HL-60 (cell line): ENCODE measurements at places on chromosomes 1 and 21.

GRCh38 chr1:76269155-76269554 is 194.6 kb downstream of the ST6GALNAC3 start:
- no peak for DNase-seq

DNA sequence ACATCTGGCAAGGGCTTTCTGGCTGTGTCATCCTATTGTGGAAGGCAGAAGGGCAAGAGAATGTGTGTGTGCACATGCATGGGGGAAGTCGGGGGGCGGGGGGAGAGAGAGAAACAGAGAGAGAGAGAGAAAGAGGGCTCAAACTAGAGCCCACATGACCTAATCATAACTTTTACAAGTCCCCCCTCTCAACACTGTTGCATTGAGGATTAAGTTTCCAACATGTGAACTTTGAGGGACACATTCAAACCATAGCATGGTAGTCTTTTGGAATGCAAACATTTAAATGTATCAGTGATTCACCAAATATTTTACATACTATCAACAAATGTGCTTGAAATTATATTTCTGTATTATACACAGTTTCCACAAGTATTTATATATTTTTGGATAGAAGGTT is 655.4 kb upstream of the B3GALT2 start:
- DNase-seq = no peak

DNA sequence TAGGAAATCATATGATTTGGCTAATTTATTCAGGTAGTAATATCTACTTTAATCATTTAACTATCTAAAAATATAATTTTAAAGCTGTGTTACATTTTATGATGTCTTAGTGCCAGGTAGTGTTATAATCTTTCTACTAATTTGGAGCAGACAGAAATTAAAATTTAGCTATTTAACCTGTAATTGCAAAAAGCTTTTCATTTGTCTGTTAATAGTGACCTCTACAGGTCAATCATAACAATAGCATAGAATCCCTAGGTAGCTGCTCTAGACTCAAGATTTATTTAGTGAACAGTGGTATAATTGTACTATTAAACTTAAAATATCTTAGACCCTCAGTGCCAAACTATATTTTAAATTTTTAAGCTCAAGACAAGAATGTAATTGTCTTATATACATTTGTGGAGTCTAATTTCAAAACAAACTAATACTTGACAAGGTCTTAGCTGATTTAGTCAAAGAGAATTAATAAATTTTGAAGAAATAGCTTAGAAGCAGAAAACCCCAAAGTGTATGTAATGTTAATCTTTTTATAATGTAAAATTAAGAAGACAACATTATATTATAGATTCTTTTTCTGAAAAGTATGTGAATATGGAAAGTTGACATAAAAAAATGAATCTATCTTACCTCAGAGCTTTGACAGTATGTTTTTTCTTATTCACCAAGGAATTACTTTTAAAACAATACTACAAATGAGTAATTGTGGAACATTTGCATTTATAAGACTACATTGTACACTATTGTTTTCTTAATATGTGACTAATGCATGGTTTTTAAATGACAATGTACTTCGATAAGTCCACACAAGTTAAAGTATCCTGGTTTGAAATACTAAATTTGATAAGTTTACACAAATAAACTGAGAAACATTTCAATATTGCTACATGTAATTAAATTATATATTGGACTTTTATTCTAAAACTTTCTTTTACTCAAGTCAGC is 64.1 kb upstream of the RNPC3 start:
- DNase-seq = no peak

DNA sequence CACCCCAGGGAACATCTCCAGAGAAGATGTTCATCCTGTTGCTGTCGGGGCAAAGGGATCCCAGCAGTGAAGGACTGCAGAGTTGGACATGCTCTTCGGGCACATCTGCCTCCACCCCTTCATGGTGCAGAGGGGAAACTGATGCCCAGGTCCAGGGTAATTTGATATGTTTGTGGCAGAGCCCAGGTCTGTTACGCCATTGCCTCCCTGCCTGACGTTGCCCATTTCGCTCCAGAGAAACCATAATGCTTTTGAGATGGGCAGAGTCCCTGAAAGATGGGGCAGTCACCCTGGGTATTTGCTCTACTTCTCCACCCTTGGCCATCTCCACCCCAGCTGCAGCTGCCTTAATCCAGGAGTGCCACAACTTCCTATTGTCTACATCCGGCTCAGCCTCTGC is 290.4 kb upstream of the POU3F1 start:
- DNase-seq = no peak

- DNase-seq = peak; percentile 59
These were observed 31.6 kb downstream of the OSBPL9 start for GRCh38 chr1:51648180-51649109.

- DNase-seq = no peak
These were observed 12.2 kb upstream of the IL10 start for GRCh38 chr1:206784471-206784903.

DNA sequence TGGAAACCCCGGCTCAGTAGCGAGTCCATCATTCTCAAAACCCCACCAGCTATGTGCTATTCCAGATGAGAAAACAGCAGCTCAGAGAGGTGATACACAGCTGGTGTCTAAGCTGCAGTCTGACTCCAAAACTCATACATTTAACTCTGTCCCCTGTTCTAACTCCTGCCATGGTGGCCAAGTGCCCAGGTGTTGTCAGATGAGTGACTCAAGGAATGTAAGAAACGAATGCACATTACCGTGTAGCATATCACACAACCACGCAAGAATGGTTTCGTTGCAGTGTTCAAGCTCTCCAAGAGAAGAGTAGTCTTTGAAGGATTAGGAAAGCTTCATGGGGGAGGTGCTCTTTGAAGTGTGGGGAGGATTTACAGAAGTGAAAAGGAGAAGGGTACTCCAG is 4.7 kb upstream of the XKR8 start:
- no peak for DNase-seq

DNA sequence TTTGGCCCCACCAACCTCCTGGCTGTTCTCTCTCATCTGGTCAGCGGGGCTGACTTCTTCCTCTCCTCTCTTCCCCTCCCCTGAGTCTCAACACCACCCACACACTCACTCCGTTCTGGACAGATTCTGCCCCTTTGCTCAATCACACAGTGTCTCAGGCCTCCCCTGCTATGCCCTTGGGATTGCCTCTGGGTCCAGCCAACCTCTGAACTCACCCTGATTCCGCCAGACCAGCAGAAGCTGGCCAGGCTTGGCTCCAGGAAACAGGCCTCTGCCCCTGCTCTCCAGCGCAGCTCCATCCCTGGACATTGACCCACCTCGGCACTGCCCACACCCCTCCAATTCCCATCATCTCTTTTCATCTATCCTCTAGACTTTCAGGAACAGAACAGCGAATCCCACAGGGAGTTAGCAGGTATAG is 22.1 kb downstream of the AHDC1 start:
- DNase-seq = no peak

DNA sequence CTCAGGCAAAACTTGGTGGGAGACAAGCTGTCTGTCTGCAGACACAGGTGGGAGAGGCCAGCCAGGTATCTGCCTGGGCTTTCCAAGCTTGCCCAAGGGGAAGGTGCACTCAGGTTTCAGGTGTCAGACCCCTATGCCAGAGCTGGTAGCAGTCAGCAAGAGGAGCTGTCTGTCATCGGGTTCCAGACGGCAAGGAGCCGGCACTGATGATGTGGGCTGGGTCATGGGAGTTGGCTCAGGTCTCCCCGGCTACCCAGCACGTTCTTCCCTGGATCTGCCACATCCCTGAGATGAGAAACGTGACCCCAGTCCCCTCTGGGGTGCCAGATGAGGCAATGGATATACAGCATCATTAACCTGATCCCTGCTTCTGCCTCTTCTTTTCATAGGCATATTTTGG is 23.0 kb downstream of the TMCC2 start:
- DNase-seq = no peak

DNA sequence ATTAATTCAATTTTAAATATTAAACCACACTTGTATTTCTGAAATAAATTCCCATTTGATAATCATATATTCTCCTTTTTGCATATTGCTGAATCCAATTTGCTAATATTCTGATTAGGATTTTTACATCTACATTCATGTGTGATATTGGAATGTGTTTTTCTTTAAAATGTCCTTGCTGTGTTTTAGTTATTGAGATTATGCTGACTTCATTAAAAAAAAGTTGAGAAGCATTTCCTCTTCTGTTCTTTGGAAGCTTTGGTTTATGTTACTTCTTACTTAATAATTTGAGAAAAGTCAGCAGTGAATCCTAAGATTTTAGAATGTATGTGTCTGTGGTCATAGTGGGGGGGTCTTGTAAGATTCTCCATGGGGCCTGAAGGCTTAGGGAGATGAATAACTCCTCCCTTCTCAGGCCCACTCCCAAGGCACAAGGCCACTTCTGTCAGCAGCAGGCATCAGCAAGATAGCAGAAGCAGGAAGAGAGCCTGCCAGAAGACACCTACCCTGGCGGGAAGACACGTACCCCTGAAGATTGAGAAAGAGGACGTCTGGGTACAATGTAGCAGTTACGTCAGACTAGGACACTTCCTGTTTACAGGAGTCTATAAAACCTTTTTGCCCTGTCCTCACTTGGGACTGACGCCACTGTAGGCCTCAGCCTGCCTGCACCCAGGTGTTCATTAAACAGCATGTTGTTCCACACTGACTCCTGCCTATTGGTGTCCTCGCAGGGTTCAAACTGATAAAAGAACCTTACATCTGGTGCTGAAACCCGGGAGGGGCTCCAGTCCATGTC is 56.9 kb downstream of the ODF2L start:
- DNase-seq = peak; percentile 91

DNA sequence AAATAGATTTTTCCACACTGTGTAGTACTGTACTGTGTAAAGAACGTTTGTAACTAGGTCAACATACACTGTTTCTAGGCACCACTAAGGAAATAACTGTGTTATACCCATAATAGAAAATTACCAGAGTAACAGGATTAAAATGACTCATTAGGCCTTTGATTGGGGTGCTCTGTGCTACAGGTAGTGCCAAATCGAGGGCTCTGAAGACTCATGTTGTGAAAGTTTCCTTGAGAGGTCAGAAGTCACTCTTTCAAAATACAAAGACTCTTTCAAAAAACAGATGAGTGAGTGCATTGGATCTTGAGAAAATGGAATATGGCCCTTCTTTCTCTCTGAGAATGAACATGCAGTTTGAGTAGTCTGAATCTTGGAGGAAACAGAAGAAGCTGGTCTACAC is 143.0 kb downstream of the MRPL39 start:
- DNase-seq = no peak

DNA sequence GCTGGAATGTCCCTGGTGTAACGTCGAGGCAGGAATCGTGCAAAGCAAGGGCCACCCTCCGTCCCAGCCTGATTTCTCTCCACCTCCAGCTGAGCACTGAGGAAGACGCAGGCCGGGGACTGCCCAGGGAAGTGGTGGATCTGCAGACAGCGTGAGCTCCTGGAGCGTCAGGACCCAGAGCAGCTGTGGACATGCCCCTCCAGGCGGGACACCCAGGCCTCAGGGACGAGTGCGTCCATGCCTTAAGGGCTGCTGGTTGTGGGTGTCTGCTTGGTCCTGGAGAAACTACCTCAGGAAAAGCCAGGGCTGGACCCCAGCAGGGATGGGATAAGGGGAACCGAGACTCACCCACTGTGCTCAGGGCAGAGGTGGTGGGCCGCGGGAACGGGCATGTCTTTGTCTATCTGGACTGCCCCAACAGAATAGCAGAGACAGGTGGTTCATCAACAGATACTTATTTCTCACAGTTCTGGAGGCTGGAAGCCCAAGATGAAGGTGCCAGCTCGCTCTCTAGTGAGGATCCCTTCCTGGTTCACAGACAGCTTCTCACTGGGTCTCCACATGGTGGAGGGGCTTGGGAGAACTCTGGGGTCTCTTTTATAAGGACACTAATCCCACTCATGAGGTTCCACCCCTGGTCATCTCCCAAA is 5.8 kb upstream of the MMEL1 start:
- no peak for DNase-seq

- no peak for DNase-seq
These were observed 4.6 kb upstream of the SMCP start for GRCh38 chr1:152873495-152873894.

- no peak for DNase-seq
These were observed 83.1 kb downstream of the HS2ST1 start for GRCh38 chr1:86997538-86997937.

DNA sequence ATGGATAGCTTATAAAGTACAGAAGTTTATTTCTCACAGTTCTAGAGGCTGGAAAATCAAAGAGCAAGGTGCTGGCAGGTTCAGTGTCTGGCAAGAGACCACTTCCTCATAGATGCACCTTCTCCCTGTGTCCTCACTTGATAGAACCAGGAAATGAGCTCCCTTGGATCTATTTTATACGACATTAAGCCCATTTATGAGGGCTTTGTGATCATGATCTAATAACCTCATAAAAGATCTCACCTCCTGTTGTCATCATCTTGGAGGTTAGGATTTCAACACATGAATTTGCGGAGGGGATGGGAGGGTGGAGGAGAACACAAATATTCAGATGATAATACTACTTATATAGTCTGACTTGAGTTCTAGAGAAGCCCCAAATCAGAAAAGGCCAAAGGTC is 222.1 kb upstream of the SNX7 start:
- no peak for DNase-seq

- DNase-seq = peak; percentile 6
These were observed 19.5 kb upstream of the NCMAP start for GRCh38 chr1:24536391-24536840.

GRCh38 chr1:22297999-22298398 is 153.7 kb upstream of the ZBTB40 start:
- DNase-seq = no peak

DNA sequence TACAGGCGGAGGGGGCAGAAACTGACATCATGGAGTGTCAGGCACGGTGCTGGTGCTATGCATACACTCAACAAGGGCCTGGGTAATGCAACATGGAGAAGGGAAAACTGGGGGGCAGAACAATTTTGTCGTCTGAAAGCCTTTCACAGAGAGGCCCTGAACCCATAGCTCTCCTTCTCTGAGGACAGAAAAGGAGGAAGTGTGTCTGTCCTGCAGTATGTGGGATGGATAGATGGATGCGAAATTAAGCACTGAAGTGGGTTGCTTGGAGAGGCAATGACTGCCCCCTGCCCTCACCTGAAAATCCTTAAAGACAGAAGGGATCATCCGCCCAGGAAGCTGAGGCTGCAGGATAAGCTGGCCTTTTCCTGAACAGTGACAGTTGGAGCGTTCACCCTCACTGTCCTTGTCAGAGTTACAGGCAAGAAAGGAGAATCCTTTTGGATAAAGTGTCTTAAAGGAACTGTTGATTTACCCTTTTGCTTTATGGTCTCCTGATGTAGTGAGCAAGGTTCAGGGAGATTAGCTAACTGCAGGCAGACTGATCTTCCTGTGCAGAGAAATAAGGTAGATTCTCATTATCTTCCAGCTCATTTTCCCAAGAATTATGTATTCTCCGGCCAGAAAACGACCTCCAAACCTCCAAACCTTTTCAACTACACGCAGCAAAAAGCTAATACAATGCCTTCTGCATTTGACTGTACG is 1.6 kb upstream of the FAM20B start:
- DNase-seq = no peak
